Naive thymus-derived CD8-positive, alpha-beta T cell (primary cell): ENCODE measurements at places on chromosomes 7 and 10. TPM values are rescaled to one million over a fixed set of nuclear protein-coding genes. Genes with fewer than 3 reads are reported as not detected.

The ITIH2 gene
- not detected for total RNA-seq

The CFAP70 gene
- 6.7 TPM for total RNA-seq

- H3K27ac ChIP-seq: no peak overlapping the region
- H3K4me3 ChIP-seq: no peak overlapping the region
- H3K36me3 ChIP-seq: no peaks in the 10 kb centered on the region
- no peaks in the 10 kb centered on the region for H3K27me3 ChIP-seq
- no peak for DNase-seq
These were observed 20.3 kb upstream of the MYH16 start for GRCh38 chr7:99252166-99252895.

- DNase-seq: no peak
- no peak overlapping the region for H3K4me3 ChIP-seq
- H3K27me3 ChIP-seq: no peaks in the 10 kb centered on the region
- H3K36me3 ChIP-seq: no peaks in the 10 kb centered on the region
- peaks cover 15% of the 10 kb centered on the region for H3K4me1 ChIP-seq
These were observed 36.4 kb downstream of the NRP1 start for GRCh38 chr10:33298110-33298509.

GRCh38 chr7:54995610-54996363 lies 23.0 kb upstream of the EGFR start:
- H3K36me3 ChIP-seq: no peaks in the 10 kb centered on the region
- no peak overlapping the region for H3K4me3 ChIP-seq
- DNase-seq: no peak
- no peaks in the 10 kb centered on the region for H3K4me1 ChIP-seq
